ENCODE measurements at places on chromosomes 1 and 21.

- no peak for DNase-seq
- no peaks in the 10 kb centered on the region for H3K27me3 ChIP-seq
- H3K27ac ChIP-seq, result no peak overlapping the region
- no peaks in the 10 kb centered on the region for H3K4me1 ChIP-seq
- H3K36me3 ChIP-seq, result no peaks in the 10 kb centered on the region
These were observed 24.9 kb downstream of the MT1HL1 start for GRCh38 chr1:236979149-236979900.

DNA sequence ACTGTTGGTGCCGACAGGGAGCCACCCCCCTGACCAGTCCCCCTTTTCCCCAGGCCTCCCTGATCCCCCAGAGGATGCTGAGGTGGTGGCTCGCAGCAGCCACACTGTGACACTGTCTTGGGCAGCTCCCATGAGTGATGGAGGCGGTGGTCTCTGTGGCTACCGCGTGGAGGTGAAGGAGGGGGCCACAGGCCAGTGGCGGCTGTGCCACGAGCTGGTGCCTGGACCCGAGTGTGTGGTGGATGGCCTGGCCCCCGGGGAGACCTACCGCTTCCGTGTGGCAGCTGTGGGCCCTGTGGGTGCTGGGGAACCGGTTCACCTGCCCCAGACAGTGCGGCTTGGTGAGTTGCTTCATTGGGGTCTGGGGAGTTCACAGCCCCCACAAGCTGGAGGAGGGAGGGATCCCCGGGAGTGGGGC, 89.2 kb downstream of the TRIM11 start:
- H3K4me1 ChIP-seq, result no peaks in the 10 kb centered on the region
- no peaks in the 10 kb centered on the region for H3K27me3 ChIP-seq
- H3K27ac ChIP-seq, result no peak overlapping the region
- no peak for DNase-seq
- H3K4me3 ChIP-seq, result no peak overlapping the region

- H3K4me1 ChIP-seq, result no peaks in the 10 kb centered on the region
- no peak overlapping the region for H3K4me3 ChIP-seq
- no peak for DNase-seq
- no peak overlapping the region for H3K27ac ChIP-seq
- H3K36me3 ChIP-seq, result no peaks in the 10 kb centered on the region
These were observed 10.9 kb downstream of the SLC1A7 start for GRCh38 chr1:53131590-53131938.

GRCh38 chr1:183476081-183476480, 3.8 kb downstream of the SMG7 start:
- H3K27me3 ChIP-seq, result no peaks in the 10 kb centered on the region
- no peak overlapping the region for H3K4me3 ChIP-seq
- DNase-seq, result no peak
- no peak overlapping the region for H3K27ac ChIP-seq
- peaks cover 44% of the 10 kb centered on the region for H3K4me1 ChIP-seq

DNA sequence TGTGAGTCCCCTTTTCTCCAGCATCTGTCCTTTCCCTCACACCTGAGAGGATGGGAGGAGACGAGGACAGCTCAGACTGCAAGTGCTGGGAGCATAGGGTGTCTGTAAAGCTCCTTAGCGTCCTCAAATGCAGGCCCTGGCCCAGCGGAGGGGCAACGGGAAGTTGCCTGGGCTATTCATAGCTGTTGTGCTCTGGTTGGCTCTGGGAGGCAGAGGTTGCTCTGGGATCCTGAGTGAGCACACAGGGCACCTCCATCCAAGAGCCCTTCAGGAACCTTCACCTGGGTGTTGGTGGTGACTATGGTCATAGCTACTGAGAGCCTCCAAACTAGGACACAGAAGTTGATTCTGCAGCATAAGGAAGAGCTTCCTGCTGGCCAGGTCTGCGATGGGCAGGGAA, 2.6 kb downstream of the PADI1 start:
- H3K4me1 ChIP-seq, result peaks cover 69% of the 10 kb centered on the region
- H3K27me3 ChIP-seq, result no peaks in the 10 kb centered on the region
- no peak overlapping the region for H3K4me3 ChIP-seq
- no peak for DNase-seq
- H3K36me3 ChIP-seq, result peaks cover 17% of the 10 kb centered on the region

DNA sequence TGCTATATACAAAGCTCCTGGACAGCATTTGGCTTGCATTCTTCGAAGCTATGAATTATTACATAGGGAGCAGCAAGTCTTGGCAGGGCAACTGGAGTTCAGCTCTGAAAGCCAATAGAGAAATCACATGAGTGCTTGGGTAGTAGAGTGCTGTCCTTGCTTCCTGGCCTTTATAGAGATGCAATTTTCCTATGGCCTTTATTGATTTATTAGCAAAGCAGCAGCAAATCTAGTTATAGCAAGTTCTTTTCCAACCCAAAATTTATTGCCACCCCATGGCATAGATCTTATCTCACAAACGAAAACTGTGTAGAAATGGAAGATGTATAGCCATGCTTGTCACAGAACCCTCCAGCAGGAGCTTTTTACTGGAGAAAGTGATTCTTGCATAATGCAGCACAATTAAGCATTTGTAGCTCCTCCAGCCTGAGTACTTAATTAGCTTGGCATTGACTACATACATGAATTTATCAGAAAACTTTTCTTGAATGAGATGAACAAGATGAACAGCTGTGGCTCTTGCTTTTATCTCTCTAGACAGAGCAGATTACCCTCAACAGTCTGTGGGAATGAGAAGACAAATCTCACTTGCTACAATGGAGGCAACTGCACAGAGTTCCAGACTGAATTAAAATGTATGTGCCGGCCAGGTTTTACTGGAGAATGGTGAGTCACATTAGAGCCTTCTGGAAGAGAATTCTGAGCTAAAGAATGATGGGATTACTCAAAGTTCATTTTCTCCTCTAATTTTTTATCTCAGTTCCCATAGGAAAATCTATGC, 170.1 kb downstream of the CRB1 start:
- no peaks in the 10 kb centered on the region for H3K36me3 ChIP-seq
- H3K27me3 ChIP-seq, result no peaks in the 10 kb centered on the region
- H3K4me3 ChIP-seq, result no peak overlapping the region
- no peaks in the 10 kb centered on the region for H3K4me1 ChIP-seq

- no peaks in the 10 kb centered on the region for H3K27me3 ChIP-seq
- H3K4me1 ChIP-seq, result no peaks in the 10 kb centered on the region
- no peaks in the 10 kb centered on the region for H3K36me3 ChIP-seq
- no peak for DNase-seq
These were observed 123.2 kb downstream of the LHX8 start for GRCh38 chr1:75257424-75257823.

GRCh38 chr1:899636-900317, 23.9 kb upstream of the SAMD11 start:
- H3K27me3 ChIP-seq, result peaks cover 62% of the 10 kb centered on the region
- H3K4me1 ChIP-seq, result no peaks in the 10 kb centered on the region
- H3K27ac ChIP-seq, result no peak overlapping the region
- no peak overlapping the region for H3K4me3 ChIP-seq

DNA sequence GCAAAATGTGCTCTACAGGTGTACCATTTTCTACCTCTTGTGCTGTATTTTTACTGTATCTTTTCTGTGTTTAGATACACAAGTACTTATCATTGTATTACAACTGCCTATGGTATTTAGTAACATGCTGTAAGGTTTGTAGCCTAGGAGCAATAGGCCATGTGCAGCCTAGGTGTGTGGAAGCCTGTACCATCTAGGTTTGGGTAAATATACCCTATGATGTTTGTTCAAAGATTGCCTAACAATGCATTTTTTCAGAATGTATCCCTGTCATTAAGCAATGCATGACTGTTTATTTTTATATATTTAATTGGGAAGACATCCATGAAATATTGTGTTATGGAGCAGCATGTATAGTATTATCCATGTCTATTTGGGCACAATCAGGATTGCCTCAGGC, 11.0 kb downstream of the ETV3L start:
- peaks cover 7% of the 10 kb centered on the region for H3K27me3 ChIP-seq
- H3K4me1 ChIP-seq, result peaks cover 12% of the 10 kb centered on the region
- no peak overlapping the region for H3K4me3 ChIP-seq

DNA sequence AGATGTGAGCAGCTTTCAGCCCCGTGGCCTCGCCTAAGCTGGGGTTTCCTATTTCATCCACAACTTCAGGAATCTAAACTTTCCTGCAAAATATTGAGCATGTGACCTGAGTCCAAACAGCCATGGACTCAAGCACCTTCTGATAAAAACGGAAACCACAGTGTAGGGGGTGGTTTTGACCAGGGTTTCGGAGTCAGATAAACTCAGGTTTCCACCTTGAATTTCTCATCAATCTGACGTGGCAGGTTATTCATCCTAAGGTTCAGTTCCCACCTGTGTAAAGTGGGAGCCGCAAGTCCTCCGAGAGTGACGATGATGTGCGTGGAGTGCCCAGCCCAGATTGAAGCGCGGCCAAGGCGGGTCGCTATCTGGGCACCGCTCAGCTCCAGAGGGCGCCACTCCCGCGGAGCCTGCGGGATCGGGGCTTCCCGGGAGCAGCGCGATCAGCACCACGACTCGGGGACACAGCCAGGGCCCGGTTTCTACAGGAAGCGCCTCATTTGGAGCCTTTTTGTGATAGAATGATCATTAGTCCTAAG, 871 bp upstream of the ETS2 start:
- peak overlapping the region; percentile 85 for H3K4me3 ChIP-seq
- no peaks in the 10 kb centered on the region for H3K27me3 ChIP-seq

DNA sequence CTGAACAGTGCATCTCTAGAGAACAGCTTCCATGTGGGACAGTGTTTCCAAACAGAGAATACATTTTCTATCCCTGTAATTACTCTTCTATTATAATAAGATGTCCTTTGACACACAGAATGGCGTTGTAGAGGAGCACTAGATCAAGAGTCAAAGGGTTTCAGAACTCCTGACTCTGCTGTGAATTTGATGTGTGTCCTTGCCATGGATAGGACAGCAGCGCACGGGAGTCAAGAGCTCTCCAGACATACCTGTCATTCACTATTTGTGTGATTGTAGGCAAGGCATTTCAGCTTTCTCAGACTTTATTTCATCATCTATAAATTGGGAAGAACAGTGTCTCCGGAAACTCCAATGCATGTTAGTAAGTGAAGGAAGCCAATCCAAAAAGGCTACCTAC, 176.4 kb downstream of the RGS7 start:
- H3K4me1 ChIP-seq, result peaks cover 26% of the 10 kb centered on the region
- no peaks in the 10 kb centered on the region for H3K36me3 ChIP-seq
- H3K27ac ChIP-seq, result peak overlapping the region; percentile 58
- no peaks in the 10 kb centered on the region for H3K27me3 ChIP-seq
- H3K4me3 ChIP-seq, result no peak overlapping the region
- DNase-seq, result no peak

DNA sequence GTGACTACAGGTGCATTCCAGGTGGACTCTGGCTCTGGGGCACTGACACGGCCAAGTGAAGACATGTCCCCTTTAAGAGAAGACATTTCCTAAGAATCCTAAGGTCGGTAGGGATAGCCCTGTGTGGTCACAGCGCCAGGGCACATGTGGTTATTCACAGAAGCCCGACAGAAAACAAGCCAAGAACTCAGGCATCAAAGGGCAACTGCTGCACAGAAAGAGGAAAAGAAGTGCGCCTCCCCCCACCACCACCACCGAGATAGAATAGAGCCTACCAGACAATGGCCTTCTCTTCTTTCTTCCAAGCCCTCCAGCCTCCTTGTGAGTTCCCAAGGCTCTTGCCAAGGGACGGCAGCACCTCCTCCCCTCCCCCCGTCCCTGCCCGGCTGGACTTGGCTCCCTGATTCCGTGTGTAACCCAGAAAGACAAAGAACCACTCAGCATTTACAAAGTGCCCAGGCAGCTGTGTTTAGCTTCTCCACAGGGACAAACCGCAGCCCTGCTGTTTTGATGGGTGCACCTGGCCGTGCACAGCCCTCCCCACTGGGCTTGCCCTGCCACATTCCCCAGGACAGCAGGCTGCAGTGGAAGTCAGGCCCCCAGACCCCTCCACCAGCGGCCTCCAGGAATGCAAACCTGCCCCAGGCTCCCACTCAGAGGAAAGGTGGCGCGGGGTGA, 30.2 kb downstream of the TMPRSS2 start:
- H3K4me3 ChIP-seq, result no peak overlapping the region
- H3K36me3 ChIP-seq, result no peaks in the 10 kb centered on the region
- H3K27ac ChIP-seq, result no peak overlapping the region
- H3K27me3 ChIP-seq, result no peaks in the 10 kb centered on the region
- H3K4me1 ChIP-seq, result peaks cover 19% of the 10 kb centered on the region

GRCh38 chr1:169102567-169102966, 3.9 kb upstream of the ATP1B1 start:
- H3K4me3 ChIP-seq, result no peak overlapping the region
- H3K27me3 ChIP-seq, result no peaks in the 10 kb centered on the region
- no peak overlapping the region for H3K27ac ChIP-seq
- H3K36me3 ChIP-seq, result peaks cover 33% of the 10 kb centered on the region
- DNase-seq, result peak; percentile 60

GRCh38 chr1:202998836-202999750, 8.1 kb upstream of the TMEM183A start:
- H3K27me3 ChIP-seq, result peaks cover 60% of the 10 kb centered on the region
- H3K36me3 ChIP-seq, result no peaks in the 10 kb centered on the region
- H3K27ac ChIP-seq, result no peak overlapping the region
- H3K4me1 ChIP-seq, result peaks cover 18% of the 10 kb centered on the region

DNA sequence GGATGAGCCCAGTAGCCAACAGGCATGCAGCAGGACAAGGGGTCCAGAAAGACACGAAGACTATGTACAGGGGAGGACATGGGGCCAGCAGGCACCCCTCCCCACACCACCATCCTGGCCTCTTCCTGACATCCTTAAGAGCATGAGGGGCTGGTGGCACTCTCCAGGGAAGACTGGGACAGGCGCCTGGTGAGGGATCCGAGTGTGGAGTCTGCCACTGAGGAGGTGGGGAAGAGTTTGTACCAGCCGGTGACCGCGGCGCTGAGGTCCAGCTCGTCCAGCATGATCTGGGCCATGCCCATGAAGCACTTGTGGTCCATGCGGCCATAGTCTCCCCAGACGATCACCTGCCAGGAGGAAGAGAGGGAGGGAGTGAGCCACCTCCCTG, 39.1 kb downstream of the RIMS3 start:
- no peak for DNase-seq
- H3K36me3 ChIP-seq, result no peaks in the 10 kb centered on the region
- no peaks in the 10 kb centered on the region for H3K4me1 ChIP-seq
- no peak overlapping the region for H3K27ac ChIP-seq
- H3K4me3 ChIP-seq, result no peak overlapping the region

DNA sequence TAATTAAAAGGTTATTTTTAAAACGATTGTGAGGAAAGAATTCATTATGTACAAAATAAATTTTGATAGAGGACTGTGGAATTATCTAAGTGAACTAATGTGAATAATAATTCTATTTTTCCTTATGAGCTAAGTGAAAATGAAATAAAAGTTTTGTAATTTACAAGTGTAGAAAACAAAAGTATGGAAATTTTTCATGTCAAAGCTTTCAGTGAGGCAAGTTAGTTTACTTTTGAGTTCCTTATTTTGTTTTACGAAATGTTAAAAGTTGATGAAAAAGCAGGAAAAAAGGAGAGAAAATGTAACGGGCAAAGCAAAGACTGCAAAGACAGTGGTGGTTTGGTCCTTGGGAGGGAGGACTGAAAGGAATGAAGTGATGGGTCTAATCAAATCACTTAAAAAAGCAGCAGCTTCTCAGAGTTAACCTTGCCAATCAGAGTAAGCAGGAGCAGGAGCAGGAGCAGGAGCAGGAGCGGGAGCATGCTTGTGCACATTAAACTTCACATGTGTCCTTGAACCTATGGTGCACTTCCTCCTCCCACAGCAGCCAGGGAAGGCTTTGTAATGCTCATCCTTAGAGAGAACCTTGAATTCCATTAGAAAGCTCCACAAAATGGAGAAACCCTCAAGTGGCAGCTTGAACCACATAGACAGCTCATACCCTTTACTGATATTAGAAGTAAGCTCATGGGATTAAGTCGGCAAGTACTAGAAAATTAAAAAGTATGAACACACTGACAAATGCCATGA, 133.4 kb downstream of the LHX4 start:
- no peak overlapping the region for H3K27ac ChIP-seq
- no peaks in the 10 kb centered on the region for H3K27me3 ChIP-seq

All from Calu3 (cell line).